ENCODE measurements at places on chromosomes 16 and 17.

DNA sequence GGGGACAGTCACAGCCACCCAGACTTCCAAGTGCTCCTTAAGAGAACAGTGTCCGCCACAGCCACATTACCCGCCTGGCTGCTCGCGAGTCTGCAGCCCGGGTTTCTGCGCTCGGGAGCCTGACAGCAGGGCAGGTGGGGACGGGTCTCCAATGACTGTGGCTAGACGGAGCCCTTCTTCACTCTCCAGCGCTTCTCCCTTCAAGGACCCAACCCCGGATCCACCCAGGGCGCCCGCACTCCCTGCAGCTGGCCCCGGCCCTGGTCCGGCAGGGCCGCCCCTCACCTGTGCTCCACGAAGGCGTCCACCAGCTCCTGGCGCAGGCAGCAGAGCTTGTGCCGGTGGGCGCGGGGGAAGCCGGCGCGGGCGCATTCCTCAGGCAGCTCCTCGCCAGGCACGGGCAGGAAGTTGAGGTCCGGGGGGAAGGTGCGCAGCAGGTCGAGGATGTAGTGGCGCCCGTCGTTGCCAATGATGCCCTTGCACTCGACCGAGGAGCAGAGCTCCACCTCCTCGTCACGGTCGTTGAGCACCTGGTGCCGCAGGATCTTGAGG lies 13.9 kb downstream of the CLUH start:
- DNase-seq, result no peak

DNA sequence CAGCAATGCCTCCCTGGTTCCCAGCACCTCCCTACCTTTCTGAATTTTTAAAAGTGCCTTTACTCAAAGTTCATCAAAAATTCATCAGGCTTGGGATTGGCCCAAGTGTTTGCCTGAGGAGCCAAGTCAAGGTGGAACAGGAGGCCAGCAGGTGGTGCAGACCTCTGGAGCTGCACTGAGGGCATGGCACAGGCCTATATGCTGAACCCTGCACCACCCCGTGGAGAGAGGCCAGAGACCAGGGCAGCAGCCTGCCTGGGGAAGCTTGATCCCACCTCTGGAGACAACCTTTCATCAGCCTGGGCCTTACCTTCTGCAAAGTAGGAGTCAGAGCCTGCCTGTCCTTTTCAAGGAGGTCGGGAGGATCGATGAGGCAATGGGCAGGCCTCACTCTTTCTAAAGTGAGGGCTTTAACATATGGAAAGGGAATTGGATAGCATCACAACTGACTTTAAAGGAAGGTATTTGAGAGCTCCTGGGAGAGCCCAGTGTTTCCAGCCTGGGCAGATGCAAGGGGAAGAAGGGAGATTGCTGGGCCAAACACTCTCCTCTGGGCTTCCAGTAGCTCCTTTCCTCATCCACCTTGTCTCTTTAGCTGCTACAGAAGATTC lies 31.8 kb upstream of the TMEM132E start:
- no peak for DNase-seq

- no peak for DNase-seq
Measured at GRCh38 chr16:68764862-68765261, 27.8 kb downstream of the CDH1 start.

- no peak for DNase-seq
Measured at GRCh38 chr17:62631086-62631935, 3.8 kb downstream of the MRC2 start.

GRCh38 chr17:179066-179432 lies 2.4 kb downstream of the DOC2B start:
- DNase-seq, result no peak

- DNase-seq, result no peak
Measured at GRCh38 chr17:34167354-34167753, 87.7 kb upstream of the CCL2 start.

DNA sequence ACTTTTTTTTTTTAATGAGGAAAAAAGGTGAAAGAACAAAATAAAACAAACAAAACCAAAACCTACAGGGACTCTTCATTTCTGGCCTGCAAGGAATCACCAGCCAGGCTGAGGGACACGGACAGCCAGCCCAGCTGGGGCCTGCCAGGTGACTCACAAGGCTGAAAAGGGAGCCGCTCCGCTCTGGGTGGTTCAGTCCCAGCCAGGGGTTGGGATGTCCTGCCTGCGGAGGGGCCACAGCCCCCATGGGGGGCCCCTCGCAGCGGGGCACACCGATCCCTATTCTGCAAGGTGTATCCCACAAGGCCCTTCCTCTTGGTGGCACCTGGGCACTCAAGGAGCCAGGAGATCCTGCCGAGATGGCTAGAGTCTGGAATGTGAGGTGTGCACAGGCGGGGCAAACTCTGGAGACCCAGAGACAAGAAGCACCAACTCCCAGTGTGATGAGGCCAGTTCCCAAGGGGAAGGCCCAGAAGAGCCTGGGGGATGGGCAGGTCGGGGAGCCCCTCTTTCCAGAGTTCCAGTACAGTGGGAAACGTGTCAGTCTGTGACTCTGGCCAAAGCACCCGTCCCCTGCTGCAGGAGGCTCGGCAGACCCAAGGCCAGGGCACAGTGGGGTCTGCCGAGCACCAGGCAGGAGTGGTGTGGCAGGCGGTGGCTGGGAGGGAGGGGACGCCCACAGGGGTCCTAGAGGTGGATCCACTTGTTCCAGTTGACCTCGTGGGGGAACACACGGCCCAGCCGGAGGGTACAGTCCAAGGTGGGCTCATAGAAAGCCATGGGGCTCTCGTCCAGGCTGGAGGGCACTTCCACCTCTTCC lies 58.9 kb downstream of the IL21R start:
- DNase-seq, result no peak

DNA sequence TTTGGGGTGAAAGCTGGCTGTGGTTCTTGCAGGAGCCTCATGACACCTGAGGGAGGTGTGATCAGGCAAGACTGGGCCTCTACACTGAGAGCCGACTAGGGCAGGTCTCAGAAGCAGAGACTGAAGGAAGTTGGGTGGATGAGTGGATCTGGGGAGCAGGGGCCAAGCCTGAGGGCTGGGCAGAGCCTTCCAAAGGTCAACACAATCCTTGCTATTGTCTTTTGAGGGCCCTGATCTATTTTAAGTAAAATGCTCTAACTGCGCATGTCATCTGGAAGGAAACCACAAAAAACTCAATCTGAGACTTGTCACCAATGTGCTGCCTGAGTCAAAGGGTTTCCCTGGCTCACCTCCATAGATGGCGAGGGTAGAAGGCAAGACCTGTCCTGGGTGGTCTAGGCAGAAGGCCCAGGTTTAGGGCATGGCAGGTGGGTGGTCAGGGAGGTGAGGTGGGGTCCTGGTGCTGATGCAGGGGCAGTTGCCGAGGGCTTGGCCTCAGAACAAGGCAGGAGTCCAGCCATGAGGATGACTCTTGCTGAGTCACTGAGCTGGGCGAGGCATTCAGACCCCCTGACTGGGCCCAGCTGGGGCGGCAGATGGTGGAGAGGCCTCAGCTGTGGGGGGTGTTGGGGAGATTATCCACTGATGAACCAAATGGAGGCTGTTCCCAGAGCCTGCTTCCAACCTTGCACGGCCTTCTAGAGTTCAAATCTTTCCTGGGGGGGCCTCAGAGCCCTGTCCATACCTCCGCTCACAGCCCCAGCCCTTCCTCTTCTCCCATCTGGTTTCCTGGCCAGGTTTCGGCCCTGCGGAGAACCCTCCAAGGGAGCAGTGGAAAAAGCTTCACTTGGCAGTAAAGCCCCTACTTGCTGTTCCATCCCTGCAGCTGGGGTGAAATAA lies 5.1 kb downstream of the MVP start:
- peak; percentile 78 for DNase-seq

DNA sequence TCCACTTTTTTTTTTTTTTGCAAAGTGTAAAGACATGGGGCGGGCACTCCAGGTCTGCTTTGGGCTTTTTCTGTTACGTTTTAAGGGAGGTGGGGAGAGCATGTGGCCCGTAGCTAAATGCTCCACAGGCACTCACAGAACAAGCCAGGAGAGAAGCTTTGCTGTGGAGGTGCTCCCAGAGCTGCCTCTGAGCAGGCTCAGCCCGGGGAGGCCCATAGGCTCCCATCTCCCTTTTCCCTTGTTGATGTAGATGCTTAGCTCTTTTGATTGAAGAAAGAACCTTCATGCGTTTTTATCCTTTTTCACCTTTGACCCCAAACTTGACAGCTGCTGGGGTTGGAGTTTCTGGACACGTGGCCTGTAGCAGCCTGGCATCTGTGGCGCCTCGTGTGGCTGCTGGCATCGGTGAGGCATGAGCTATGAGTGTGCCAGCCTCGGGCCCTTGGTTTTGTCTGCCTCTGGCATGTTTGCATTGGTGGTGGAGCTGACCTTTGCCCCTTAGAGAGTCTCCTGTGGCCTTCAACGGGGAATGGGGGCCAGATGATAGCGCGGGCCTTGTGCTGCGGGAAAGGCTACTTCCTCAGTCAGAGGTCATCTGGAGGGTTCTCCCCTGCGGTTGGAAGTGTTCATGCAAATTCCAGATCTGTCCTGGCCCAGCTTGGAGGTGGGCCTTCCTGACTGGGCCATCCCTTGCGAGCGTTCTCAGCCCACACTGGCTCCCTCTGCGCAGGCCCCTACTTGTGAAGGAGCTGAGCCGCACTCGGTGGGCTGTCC lies 20.0 kb upstream of the IL17C start:
- DNase-seq, result no peak

DNA sequence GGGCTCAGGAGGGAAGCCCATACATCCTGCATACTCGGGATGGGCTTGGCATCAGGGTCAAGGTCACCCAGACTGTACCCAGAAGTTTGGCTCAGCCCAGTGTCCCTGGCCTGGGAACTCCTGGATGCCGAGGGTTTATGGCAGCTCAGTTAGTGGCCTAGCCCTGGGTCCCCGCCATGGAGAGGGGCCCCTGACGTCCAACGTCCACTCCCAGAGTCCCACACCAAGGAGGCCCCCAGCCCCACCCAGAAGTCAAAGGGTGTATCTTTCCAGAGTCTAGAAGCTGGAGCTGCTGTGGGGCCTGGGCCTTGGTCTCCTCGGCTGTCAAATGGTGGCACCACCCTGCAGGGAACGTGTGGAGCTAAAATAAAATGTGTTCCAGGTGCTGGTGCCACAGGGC lies 76.4 kb downstream of the SREBF1 start:
- no peak for DNase-seq

DNA sequence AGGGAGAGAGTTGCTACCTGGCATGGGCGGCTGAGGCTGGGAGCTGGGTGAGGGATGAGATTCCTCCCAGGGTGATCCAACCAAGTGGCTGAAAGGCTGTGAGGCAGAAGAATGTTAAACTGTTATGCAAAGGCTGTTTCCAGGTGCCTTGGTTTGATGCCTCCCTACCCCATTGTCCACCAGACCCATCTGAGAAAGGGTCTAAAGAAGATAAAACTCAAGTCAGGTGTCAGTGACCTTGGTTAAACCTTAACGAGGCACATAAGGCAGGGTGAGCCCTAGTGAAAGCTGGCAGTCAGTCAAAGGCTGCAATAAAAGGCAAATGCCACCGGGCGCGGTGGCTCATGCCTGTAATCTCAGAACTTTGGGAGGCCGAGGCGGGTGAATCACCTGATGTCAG lies 23.8 kb downstream of the LDHD start:
- no peak for DNase-seq

- DNase-seq, result no peak
Measured at GRCh38 chr17:58694302-58694701, 1.9 kb downstream of the RAD51C start.

DNA sequence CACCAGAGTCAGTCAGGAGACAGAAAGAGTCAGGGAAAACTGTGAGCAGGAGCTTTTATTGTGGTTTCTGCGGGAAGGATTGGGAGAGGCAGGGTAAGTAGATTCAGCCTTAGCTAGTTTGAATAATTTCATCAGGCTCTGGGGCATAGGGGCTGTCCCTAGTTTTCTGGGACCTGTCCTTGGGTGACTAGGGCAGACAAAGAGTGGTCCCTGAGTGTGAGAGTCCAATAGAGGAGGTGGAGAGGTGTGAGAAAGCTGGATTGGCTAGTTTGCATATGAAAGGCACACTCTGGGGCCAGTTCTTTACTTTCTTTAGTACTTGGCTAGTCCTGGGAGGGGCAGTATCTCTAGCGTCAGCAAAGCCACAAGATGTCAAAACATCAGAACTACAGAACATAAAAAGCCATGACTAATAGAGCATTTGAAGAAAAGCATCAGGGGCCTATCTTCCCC lies 255.6 kb downstream of the HS3ST3A1 start:
- no peak for DNase-seq

- DNase-seq, result no peak
Measured at GRCh38 chr17:58329035-58329809, 627 bp upstream of the TSPOAP1 start.

DNA sequence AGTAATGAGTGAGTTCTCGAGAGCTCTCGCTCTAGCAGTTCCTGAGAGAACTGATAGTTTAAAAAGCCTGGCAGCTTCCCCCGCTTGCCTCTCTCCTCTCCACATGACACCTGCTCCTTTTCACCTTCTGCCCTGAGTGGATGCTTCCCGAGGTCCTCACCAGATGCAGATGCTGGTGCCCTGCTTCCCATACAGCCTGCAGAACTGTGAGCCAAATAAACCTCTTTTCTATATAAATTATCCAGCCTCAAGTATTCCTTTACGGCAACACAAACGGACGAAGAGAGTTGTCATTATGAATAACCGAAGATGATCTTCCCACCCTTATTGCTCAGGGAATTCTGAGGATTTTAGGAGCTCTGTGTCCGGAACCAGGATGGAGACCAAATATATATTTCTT lies 41.9 kb upstream of the ZCCHC14 start:
- DNase-seq, result no peak

DNA sequence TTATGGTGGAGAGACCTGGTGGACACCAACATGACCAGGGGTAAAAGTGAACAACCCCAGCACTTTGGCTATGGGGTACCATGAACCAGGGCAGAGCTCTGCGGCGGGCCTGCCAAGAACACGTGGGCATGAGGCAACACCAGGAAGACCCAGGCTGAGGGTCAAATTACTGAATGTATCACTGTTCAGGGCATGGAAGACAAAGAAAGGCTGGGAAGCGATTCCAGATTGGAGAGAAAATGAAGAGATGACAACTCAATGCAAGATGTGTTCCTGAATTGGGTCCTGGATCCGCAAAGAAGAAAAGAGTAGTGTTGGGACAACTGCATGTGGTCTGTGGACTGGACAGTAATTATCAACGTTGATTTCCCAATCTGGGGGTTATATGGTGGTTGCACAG lies 19.8 kb downstream of the SPHK1 start:
- DNase-seq, result no peak

All from A549 (cell line).